Hematopoietic multipotent progenitor cell treated with erythropoietin and hydrocortisone succinate and interleukin-3 and kit ligand, for 8 days (in vitro differentiated cells): ENCODE measurements at places on chromosomes 2 and 18.

DNA sequence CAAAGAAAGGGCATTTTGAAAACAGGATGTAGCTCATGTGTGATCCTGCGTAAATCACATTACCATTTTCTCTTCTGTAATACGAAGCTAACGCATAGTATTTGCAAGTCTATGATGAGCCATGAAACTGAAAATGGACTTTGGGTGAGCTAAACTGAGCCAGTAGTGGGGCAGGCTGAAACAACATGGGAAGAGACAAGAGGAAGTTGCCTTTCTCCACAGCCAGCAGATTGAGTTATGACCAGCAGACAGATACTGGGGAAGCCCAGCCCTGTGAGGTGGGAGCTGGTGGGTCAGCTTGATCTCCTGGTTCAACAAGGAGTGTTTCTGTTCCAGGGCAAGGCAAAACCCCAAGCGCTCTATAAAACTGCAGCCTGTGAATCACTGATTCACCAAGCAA is 11.8 kb downstream of the CYRIA start:
- no peak for DNase-seq

DNA sequence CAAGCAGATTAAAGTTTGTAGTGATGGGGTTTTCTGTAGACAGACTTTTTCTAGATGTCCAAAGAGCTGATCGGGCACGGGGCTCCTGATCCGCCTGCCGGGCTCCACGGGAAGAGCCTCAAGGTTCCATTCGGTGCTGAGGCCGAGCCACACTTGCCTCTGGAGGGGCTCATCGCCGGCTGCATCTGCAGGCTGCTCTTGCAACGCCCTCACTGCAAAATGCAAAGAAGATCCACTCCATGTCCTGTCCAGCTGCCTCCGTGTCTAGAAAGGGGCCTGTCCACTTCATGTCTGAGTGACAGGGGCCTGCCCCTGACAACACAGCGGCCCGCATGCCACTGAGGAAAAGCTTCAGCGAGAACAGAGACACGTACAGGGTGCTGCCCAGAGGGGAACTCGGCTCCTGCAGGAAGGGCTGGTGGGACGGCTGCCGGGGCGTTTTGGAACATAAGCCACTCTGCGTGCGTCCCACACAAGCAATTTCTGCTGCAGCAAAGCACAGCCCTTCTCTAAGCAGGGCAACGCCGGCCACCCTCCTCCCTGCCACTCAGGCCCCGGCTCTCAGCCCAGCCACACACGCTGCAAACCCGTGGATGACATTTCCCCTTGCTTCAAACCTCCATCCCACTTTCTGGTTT is 53.6 kb upstream of the CTDP1 start:
- no peak for DNase-seq

- no peak for DNase-seq
These were observed 5.6 kb upstream of the SGPP2 start for GRCh38 chr2:222418739-222419138.

DNA sequence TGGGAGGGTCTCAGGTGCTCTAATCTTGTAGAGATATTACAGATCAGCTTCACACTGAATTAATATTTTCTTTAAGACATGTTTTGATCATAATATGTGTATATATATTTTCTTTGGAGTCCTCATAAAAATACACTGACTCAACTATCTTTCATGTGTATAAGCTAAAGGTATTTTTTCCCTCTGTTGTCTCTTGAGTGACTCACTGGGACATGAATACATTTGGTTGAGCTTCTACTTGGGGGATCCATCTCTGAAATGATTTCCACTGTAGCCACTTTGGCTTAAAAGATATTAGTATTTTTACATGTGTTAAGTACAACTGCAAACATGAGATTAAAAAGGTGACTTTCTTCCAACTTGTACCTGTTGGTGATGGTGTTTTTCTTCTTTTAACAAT is 140.8 kb downstream of the TTN start:
- no peak for DNase-seq

- DNase-seq: peak; percentile 82
These were observed 20.4 kb downstream of the IFIH1 start for GRCh38 chr2:162297925-162298552.

DNA sequence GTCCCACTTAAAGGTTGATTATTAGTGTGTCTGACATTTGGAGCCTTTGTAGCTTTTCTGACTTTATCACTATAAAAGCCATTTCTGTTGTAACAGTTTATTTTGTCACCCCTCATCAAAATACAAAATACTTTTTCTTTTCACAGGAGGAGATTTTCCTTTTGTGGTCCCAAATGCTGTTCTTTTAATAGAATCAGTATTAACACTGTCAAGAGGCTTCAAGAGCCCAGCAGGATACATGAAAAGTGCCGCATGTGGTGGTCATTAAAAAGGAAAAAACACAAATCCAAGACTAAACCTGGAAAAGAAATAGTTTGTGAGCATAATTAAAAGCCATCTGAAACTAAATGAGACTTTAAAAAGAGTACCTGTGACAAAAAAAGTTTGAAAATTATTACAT is 515.7 kb downstream of the DCDC2C start:
- DNase-seq: no peak

DNA sequence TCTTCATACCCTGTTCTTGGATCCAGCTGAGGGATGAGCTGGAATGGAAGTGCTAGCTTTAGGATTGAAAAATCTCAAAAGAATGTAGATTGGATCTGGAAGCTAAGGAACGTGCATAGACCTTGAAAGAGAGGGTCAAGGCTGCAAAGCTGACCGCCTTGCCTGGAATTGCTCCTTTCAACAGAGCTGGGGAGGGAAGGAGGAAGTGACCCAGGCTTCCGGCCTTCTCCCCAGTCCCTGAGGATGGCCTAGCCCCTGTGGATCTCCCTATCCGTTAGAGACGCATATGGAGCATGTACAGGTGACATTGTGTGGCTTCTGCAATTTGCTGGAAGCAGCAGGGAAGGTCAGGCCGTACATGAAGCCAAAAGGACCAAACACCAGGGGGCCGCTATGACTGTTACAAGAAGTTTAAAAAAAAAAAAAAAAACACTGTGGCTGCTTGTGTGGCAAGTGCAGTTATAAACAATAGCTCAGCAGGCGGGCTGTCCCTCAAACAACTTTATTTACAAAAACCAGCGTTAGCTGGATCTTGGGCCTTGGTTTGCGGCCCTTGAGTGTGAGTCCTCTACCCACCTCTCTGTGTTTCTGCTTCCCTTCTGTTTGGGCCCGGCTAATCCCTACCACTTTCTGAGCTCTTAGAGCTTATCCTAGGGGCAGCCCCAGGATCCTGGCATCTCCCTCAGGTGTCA is 227.6 kb downstream of the SEPTIN10 start:
- no peak for DNase-seq

DNA sequence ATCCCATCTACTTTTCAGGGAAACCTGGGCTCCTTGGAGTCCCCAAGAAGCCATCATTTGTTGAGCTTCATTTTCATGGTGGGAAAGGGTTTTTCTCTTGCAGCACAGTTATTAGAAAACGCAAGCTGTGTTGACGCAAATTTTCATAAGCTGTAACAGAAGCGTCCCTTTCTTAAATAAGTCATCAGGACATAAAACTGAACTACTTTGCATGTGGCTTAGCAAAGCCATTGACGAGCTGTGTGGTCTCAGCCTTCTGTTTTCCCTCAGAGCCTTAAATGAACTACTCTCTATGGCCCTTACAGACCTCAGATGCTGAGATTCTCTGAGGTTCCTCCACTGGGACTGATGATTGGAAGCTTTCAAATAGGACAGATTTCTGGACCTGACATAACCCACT is 85.1 kb downstream of the ARL4C start:
- DNase-seq: no peak

- DNase-seq: no peak
These were observed 3.1 kb downstream of the WNT10A start for GRCh38 chr2:218883491-218884490.

DNA sequence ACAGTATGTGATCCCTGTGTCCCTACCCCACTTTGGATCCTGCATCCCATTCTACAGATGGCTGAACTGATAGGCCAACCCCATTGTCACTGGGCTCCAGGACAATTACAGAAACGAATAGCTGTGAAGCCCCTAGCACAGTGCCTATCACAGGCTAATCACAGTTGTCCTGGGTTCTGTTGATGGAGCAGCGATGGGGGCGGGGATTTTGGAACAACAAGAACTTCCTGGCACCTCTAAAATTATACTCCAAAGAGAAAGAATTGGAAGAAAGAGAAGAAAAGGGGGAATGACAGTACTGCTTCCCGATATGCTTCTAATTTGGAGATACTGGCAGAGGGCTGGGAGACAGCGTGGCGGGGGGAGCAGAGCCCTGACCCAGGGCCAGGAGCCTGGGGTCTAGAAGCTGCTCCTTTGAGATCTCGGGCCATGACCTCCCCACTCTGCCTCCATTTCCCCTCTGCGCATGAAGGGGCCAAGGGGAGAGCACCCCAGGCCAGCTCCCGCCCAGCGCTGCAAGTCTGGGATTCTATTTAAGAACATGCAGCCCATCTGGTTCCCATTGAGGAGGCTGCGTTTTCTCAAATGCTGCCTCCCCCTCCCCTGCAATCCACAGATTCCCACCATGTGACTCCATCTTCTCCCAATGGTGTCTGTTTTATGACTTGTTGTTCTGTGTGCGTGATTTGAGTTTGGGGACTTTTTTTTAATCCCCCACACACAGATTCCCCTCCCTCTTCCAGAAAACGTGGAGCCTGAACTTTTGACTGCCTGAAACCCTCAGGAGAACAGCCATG is 202.7 kb downstream of the CYP26B1 start:
- no peak for DNase-seq

DNA sequence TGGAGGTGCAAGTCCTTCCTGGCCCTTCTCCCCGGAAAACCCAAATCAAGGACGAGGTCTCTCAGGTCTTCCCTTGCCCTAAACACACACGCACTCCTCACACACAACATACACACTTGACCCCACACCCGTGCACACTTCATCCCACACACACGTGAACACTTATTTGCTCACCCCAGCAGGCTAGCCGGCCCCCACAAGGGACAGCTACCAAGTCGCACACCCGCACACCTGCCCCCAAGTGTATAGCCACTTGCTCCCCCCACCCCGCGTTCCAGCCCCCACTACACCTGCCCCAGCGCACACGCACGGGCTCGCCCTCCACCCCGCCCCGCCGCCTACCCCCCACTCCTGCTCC is 359 bp downstream of the TGFBRAP1 start:
- peak; percentile 38 for DNase-seq

DNA sequence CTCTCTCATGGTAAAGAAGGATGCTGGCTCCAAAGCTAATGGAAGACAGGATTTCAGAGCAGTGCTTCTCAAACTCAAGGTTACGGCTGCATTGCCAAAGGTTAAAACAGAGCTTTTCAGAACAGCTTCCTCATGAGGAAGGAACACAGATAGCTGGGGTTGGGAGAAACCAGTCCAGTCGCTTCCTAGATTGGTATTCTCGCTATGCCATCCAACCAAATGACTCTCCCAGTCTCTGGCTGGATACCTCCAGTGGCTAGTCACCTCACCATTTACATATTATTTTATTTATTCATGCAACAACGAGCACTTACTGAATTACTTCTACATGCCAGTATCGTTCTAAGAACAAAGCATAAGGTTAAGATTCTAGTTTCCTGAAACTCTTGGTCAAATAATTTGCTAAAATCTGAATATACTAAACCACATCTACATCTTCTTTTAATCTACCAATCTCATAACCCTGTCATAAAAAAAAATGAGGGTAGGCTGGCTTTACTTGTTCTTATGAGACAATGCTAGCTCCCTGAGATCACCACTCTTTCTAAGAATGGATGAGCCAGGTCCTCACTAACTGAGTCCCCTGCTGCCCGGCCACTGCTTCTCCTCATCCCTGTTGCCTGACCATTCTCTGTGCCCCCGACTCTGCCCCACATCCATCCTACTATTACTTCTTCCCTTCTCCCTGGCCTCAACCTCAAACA is 20.4 kb downstream of the KDSR start:
- no peak for DNase-seq
